ENCODE measurements at places on chromosomes 11 and 22.

DNA sequence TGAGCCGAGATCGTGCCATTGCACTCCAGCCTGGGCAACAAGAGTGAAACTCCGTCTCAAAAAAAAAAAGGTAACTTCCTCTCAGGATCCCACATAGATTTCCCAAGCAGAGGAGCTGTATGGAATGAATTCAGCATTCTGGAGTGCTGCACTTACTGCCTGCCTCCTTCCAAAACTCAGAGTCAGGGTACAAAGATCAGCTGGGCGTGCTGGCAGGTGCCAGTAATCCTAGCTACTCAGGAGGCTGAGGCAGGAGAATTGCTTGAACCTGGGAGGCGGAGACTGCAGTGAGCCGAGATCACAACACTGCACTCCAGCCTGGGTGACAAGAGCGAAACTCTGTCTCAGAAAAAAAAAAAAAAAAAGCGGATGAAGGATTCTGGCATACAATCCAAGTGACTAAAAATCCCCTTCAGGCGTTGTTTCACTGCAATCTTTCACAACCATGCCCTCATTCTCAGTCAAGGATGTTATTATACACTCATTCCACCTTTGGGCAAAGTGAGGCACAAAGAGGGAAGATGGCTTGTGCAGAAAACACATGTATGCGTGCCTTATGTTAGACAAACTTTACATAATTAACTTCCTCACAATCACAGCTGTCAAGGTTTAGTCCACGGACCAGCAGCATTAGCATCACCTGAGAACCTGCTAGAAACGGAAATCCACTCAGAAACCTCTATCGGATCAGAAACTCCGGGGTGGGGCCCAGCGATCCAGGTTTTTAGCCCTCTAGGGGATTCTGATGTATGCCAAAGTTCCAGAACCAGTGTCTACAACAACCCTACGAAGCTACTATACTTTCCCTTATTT is 1.1 kb upstream of the NOL12 start:
- no peak for DNase-seq

GRCh38 chr11:93646399-93646798 is 15.1 kb upstream of the CEP295 start:
- DNase-seq = no peak

GRCh38 chr11:8766043-8766987 is 83.7 kb downstream of the RPL27A start:
- DNase-seq = no peak

- DNase-seq = peak; percentile 40
Measured at GRCh38 chr11:84780689-84781293, 846.4 kb downstream of the DLG2 start.

GRCh38 chr11:10529279-10529678 is 11.7 kb downstream of the RNF141 start:
- DNase-seq = no peak
